ENCODE measurements at places on chromosomes 6 and 20.

DNA sequence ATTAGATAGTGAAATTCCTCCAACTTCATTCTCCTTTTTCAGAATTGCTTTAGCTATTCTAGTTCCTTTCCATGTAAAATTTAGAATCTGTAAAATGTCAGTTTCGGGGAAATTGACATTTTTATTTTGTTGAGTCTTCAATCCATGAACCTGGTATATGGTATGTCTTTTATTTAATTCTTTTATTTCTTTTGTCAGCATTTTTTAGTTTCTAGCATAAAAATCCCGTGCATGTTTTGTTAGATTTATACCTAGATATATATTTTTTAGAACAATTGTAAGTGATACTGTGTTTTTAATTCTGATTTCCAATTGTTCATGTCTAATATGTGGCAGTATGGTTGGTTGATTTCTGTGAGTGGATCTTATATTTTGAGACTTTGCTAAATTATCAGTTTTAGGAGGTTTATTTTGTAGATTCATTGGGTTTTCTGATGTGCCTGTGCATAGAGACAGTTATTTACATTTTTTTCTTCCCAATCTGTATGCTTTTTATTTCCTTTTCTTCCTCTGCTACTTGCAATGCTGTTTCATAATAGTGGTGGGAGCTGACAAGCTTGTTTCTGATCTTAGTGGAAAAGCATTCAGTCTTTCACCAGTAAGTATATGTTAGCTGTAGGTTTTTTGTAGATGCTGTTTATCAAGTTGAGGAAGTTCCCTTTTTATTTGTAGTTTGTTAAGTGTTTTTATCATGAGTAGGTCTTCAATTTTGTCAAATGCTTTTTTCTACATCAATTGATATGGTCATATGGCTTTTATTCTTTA, 13.7 kb downstream of the TAB2 start:
- peak; percentile 50 for DNase-seq

GRCh38 chr6:90462102-90462501, 124.8 kb downstream of the MAP3K7 start:
- no peak for DNase-seq

DNA sequence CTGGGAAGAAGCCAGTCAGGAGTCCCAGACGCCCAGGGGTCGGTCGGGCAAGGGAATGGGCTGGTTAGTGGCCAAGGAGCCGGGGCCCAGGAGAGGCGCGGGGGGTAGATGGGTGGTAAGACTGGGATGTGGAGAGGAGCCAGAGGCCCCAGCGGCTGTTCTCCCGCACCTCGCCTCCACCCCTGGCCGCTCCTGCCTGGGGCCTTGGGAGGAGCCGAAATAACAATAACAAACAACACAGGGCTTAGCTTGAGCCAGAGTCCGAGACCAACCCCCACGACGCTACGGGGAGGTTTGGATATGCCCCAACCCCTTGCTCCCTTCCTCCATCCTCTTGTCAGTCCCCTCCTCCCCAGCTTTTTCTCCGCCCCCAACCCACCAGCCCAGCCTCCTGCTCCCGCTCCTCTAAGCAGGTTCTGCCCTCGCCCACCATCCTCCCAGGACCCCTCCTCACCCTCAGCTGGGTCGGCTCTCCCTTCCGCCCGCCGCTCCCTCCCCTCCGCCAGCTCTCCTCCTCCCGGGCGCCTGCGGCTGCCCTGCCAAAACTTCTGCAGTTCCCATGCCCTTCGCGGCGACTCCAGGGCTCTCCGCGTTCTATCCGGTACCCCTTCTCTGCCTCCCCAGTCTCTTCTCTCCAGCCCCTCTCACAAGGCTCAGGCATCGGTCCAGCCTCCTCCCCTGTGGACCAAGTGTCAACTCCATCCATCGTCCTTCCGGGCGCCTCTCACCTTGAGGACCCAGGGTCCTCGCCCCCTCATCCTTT, 1.1 kb downstream of the RNF39 start:
- DNase-seq: no peak

GRCh38 chr6:41077536-41077935, 4.8 kb downstream of the NFYA start:
- DNase-seq: no peak

DNA sequence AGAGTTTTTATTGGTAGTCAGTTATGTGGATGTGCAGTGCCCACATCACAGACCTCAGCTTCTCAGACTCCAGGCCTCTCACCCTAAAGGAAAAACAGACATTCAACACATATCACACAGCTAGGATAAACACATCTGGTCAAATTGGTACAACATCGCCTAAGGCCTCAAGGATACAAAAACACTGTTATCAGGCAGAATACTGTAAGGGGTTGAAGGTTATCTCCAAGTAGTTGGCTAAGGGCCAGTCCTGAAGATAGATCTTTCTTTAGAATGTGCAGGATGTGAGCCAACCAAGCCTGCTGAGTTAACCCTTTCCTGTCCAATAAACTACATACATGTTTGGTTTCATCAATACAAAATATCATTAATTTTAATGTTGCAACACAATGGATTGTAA, 308.4 kb upstream of the GJE1 start:
- no peak for DNase-seq

- no peak for DNase-seq
These were observed 2.2 kb downstream of the UBD start for GRCh38 chr6:29557320-29557719.

GRCh38 chr6:20404641-20405032, 3.0 kb downstream of the E2F3 start:
- peak; percentile 87 for DNase-seq

DNA sequence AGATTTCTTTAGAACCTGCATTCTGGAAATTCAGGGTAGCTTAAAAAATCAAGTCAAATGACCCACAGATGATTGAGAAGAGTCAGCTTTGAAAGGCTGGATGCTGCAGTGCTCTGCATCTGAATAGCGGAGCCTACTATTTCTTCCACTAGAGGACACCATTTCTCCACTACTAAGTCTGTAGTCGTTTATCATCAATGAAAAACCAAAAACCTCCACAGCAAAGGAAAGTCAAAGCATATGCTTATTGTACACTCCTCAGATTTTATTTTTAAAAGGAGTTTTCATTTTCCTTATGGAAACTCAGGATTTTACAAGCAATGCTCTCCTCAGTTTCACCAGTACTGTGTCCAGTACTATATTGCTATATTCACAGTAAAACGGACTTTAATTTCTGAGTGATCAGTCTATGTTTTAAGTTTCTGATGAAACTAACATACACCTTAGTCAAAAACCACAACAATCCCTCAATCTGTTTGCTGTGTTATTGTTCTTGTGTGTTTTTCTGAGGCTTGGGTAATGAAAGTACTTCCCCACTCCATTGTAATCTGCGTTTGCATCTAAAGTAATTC, 50.5 kb upstream of the ENPP5 start:
- DNase-seq: peak; percentile 50

DNA sequence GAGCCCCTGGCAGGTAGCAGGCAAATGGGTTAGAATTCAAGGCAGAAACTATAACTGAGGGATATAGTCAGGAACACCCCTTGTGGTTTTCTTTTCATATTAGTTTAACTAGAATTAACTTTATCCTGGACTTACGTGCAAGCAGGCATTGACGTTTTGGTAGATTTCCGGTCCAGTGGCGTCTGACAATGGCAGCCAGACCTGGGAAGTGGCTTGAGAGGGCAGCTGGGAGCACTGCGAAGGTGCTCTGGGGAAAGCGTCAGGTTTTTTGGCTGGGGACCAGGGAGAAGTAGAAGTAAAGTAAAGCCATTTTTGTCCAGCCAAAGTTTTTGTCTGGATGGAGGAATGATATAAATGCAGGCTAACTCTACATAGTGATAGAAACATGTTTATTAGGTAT, 8.4 kb upstream of the ACSS1 start:
- DNase-seq: no peak

DNA sequence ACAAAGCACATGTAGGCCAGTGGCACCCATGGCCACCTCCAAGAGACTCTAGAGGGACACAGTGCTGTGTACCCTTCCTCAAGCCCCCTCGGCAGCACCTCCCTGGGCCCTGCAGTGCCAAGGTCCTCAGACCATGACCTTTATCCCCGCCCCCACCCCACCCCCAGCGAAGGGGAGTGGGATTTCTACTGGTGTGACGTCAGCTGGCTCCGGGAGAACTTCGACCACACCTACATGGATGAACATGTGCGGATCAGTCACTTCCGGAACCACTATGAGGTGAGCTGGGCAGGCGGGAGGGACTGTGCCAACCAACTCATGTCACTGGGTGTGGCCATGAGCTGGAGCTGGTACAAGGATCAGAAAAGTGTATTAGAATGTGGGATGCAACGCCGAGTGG, 38.0 kb downstream of the TTLL9 start:
- no peak for DNase-seq

- DNase-seq: no peak
These were observed 181.0 kb downstream of the ZMYND8 start for GRCh38 chr20:47175493-47175892.

DNA sequence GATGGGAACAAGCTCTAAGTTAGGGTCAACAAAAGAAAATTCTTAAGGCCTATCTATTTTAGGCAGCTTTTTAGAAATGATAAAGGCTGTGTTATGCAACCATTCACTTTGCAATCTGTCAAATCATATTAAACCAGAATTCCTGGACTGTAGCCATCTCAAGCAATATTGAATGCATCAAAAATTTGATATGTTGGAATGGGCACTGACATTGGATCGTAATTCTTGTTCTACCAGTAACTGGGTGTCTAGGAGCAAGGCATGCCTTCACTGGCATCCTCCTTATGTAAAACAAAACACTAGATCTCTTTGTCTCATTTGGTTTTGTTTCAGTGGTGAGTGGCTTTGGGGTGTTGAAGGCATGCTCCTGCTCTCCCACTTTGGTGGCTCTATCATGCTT, 145.6 kb downstream of the JARID2 start:
- no peak for DNase-seq

DNA sequence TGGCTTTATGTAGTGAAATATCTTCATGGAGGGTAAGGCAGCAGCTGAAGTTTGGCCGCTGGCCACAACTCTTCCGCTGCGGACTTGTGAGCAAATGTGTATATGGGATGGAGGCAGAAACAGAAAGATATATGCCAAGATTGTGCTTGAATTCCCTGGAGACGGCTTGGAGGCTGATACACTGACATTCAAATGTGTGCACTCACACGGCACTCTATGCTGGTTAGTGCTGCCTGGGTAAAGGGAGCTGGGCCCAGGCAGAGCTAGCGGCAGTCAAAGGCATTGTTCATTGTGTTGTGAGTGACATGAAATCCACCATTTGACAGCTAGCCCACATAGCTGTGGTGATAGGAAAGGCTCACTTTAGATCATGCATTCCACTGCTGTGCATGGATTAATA, 202.7 kb downstream of the CLIC5 start:
- DNase-seq: no peak

DNA sequence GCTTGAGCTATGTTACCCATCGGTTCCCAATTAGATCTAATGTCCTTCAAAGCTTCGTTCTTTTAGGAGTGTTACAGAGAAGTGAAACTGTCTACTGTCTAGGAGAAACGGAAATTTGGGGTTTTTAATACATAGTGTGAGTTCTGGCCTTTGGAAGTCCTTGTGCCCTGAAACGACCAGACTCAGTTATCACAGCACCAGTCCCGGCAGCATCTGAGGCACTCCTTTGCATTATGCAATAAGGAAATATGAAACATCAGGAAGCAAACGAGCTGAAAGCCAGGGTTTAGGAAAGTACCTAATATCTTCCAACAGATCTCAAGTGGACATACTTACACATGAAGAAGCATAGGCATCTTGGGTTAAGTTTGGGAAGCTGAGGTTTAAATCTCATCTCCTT, 61.8 kb upstream of the ADGRF1 start:
- DNase-seq: peak; percentile 38

GRCh38 chr6:156862711-156863110, 85.5 kb downstream of the ARID1B start:
- no peak for DNase-seq

DNA sequence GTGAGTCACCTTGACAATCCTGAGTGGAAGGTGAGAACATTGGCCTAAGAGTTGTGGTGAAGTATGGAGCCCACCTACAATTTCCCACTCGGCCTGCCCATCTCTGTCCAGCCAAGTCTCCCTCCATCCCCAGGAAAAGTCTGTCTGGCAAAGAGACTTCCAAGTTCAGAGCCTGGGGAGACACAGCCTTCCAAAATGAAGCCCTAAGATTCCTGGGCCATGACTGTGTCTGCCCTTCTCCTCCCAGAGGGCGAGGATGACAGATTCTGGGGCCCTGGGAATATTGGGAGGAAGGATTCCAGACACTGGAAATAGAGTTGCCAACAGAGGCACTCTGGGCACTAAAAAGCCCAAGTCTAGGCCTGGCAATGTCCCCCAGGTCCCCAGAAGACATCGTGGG, 176.8 kb downstream of the NFATC2 start:
- DNase-seq: no peak

DNA sequence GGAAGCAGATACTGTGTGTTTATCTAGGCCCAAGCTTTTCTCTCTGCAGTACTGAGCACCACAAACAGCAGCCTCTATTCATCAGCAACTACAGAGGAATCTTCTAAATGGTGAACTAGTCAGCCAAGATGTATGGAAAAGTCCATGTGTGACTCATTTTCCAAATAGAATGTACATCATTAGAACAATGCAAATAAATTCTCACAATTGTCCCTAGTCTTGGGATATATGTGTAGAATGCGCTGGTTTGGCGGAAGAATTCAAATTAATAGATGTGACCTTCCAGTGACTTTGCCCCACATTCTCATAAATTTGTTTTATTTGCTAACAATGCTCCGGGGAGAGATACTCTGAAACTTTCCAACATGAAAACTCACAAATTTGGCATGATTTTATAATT, 436.2 kb downstream of the CBLN4 start:
- no peak for DNase-seq

GRCh38 chr20:61444637-61445036, 192.6 kb downstream of the CDH4 start:
- no peak for DNase-seq

DNA sequence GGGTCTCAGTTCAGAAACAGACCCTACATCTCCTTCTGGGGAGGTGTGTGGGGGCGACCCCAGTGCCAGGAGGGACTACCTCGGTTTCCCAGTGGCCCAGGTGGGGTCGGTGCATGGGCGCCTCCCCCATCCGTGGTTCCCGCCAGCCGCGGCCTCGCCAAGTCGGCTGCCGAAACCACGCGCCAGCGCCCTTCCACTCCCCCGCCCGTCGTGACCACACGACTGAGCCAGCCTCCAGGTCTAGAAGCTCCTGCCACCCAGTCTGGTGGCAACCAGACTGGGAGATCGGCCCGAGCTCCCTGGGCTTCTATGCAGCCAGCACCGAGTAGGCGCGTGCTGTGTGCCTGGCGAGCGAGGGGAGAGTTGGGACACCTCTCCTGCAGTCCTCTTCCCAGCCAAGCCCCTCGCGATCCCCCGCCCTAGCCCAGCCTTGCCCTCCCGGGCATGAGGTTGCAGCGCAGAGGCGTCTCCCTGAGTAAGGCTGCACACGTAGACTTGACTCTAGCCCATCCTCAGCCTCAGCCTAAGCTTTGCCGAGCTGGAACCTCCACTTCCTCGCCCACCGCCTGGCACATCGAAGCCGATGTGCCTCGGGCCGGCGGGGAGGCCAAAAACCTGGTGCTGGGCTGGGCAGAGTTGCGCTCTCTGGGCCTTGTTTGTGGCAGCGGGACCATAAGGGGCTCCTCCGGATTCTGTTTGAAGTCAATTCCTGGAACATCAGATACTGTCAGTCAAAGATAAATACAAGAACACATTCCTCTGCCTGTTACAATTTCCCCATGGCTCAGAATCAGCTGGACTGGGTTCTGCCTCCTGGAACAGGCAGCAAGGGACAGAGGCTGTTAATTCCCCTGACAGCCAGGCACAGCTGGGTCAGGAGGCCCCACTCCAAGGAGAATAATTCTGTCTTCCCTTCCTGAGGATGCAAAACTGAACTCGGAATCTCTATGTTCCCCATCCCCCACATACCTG, 1.5 kb upstream of the CPNE5 start:
- peak; percentile 47 for DNase-seq
